ENCODE measurements at places on chromosomes 4 and X. TPM values are rescaled to one million over a fixed set of nuclear protein-coding genes. Genes with fewer than 3 reads are reported as not detected.

Gene NDNF
- under 0.01 TPM for total RNA-seq

Gene TSPAN6
- 17.8 TPM for total RNA-seq

Gene FGFBP1
- 12.5 TPM for total RNA-seq

Gene NPY2R
- total RNA-seq = not detected

Gene PASD1
- total RNA-seq = not detected

Gene CXCL8
- 8.5 TPM for total RNA-seq

Gene FRAS1
- total RNA-seq = 30.4 TPM

Gene TEX13C
- total RNA-seq = not detected

Gene TIGD4
- total RNA-seq = under 0.01 TPM

Gene GABRG1
- total RNA-seq = not detected

Gene PLXNA3
- total RNA-seq = 39.3 TPM

Gene F11
- not detected for total RNA-seq

Gene CXorf58
- total RNA-seq = under 0.01 TPM
